HFFc6 (cell line): ENCODE measurements at places on chromosomes 1 and 21.

GRCh38 chr1:109620401-109620791 is 759 bp downstream of the AMPD2 start:
- DNase-seq, result peak; percentile 53

DNA sequence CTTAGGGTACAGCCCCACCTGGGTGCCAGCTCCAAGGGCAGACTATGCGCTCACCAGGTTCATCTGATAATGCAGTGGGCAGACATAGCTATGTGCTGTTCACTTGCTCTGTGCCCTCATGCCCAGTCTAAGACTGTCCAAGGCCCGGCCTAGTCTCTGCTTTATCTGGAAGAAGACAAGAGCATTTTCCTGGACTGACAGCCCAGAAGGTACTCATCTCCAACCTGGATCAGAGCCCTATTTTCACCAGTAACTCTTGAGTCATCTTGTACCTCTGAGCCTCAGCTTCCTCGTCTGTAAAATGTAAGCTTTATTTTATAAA is 28.5 kb upstream of the LRRC8C start:
- no peak for DNase-seq

DNA sequence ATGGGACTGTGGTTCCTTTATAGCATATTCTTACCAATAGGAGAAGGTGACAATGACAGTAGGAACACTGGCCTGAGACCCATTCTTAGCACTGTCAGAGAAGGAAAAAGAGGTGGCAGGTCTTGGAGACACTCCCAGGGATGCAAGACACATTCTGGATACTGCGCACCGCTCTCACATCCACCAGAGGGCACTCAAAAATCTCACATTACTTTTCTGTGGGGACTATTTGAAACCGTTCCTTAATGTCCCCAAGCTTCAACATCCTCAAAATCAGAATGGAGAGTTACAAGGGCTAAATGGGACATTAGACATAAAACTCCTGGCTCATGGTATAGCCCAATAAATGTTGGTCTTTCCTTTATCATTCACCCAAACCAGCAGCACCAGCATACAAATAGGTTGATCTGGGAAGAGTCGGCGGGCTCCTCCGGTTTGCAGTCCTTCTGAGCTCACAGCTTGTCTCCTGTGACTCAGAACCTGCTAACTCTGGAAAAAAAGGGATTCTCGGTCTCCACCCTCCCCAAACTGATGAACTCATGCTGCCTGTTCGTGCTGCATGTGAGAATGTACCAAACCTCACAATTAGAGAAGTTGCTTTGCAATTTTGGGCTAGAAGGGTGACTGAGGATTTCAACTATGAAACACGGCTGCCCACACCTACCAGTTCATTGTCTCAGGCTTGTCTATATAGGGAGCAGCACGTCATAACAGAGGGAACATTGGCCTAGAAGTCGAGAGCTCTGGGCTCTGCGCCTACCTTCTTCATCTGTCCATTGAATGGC is 40.2 kb downstream of the IL12RB2 start:
- peak; percentile 36 for DNase-seq

- no peak for DNase-seq
Observed at GRCh38 chr1:37549341-37549740, 4.8 kb downstream of the SNIP1 start.

- no peak for DNase-seq
Observed at GRCh38 chr21:43760391-43760958, 15.6 kb downstream of the CSTB start.

- DNase-seq, result no peak
Observed at GRCh38 chr1:204194080-204194479, 2.2 kb downstream of the KISS1 start.

DNA sequence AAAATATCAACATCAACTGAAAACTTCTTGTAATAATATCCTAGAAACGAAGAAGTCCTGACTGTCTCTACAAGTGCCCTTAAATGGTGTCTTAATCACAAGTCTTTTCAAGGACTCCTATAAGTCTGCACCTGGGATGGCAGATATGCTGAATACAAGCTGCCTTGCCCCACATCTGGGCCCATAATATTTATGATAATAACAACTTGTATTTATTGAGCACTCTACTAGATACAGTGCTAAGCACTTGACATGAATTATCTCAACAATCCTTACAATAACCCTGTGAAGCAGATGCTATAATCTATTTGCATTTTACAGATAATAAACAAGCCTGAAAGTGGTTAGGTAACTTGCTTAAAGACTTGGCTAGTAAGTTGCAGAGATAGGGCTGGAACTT is 78.0 kb upstream of the ZNF648 start:
- DNase-seq, result no peak

DNA sequence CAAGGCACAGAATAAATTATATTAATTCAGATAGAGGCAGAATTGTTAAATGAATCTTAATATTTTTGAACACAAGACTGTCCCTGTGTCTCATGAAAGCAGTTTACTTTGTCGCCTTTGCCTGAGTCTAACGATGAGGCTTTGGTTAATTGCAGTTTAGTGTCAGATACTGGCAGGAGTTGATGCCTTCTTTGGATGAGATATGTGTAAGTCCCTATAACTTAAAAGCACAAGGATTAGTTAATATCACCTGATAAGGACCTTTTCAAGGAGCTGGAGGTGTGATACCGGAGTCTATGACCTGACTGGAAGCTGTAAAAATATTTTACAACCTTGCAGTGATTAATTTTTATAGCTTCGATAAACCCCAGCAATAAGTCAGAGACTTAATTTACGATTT is 2.0 kb upstream of the SIKE1 start:
- no peak for DNase-seq

- no peak for DNase-seq
Observed at GRCh38 chr1:27655151-27655937, 16.6 kb downstream of the IFI6 start.

DNA sequence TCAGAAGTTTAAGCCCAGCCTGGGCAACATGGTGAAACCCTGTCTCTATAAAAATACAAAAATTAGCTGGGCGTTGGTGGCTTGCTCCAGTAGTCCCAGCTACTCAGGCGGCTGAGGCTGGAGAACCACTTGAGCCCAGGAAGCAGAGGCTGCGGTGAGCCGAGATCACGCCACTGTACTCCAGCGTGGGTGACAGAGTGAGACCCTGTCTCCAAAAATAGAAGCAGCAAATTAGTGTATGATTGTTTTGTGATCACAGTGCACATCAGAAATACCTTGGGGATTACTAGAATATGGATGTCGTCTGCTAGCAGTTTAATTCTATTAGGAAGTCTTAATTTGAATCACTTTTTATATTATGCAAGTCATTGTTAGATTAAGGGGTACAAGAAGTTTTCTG is 59.0 kb downstream of the ZBTB17 start:
- no peak for DNase-seq

- peak; percentile 93 for DNase-seq
Observed at GRCh38 chr1:173122958-173123852, 72.5 kb upstream of the TNFSF18 start.

DNA sequence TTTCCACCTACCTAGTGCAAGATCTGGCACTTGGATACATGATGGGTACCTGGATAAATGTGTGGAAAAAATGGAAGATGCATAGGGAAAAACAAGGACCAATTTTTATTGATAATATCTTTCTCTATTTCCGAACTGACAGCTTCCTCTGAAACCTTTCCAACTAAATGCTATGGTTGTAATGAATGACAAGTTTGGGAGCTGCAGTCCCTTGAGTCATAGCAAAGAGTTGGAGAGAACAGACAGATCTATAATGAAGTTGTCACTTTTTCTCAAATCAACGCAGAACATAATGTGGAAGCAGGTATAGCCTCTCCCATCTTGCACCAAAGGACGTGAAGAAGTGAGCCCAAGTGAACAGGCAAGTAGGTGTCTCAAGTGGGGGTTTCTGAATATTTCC is 296.5 kb upstream of the KAZN start:
- DNase-seq, result no peak

- no peak for DNase-seq
Observed at GRCh38 chr1:38658883-38659282, 200.7 kb downstream of the RRAGC start.

DNA sequence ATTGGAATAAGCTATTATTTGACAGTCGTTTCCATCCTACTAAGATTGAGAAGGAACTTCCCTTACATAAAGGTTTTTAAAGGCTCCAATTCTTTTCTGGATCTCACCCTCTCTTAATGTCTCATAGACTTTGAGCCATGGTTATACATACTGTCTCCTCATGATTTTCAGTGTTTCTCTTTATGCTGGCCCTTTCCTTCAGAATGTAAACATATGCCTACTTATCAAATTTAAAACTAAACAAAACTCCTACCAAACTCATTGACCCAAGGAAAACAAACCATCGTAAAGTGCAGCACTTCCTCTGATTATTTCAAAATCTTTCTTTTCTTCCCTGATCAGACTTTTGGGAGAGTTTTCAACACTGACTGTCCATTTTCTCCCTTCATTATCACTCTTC is 163.4 kb upstream of the DPYD start:
- no peak for DNase-seq

- no peak for DNase-seq
Observed at GRCh38 chr1:150793221-150793620, 14.8 kb downstream of the CTSK start.

- peak; percentile 27 for DNase-seq
Observed at GRCh38 chr1:193058529-193059281, 455 bp downstream of the UCHL5 start.

DNA sequence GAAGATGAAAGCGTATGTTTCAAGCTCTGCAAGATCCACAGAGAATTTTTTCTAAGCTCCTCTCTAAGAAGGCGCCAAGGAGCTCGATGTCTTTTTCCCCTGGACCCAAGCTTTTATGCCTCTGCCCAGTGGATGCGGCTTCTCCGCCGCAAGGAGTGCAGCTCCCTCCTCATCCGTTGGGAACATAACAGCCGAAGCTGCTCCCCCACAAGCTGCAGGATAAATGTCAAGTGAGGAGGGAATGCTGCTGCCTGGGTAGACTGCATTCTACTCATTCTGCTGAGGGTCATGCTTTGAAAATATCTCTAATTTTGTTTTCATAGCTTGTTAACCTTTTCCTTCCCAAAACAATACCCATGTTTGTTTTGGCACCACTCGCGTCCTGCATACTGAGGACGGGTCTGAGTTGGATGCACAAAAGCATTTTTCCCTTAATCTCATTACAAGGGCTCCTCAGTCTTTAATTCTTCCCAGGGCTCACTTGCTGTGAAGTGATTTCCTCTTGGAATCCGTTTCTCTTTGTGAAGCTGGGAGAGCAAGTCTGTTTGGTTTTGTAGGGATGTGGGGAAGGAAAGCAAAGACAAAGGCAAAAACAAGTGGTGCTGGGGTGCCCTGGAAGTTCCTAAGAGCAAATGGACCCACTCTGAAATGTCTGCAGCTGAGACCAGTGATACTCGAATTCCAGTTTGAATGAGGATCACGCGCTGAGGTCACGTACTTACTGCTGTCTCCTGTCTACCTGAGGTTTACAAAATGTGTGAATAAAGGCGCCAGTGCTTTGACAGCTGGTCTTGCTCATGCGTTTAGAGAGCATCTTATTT is 134.0 kb upstream of the IRF2BP2 start:
- no peak for DNase-seq

GRCh38 chr21:14957836-14958235 is 107.0 kb downstream of the NRIP1 start:
- no peak for DNase-seq

DNA sequence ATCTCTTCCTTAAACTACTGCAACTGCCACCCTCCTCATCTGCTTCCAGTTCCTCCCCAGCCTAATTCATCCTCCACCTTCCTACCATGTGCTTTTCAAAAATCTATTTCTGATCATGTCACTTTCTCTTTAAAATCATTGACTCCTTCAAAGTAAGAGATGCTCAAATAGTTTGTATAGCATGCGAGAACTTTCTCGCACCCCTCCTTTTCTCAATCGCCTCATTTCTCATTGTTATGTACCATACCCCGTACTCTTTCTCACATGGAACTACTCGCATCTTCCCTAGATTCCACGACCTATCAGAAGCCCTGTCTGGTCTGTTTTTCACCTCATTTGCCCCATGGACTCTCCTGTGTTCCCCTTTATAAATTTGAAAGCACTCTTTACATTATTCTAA is 238.2 kb downstream of the NRIP1 start:
- no peak for DNase-seq

DNA sequence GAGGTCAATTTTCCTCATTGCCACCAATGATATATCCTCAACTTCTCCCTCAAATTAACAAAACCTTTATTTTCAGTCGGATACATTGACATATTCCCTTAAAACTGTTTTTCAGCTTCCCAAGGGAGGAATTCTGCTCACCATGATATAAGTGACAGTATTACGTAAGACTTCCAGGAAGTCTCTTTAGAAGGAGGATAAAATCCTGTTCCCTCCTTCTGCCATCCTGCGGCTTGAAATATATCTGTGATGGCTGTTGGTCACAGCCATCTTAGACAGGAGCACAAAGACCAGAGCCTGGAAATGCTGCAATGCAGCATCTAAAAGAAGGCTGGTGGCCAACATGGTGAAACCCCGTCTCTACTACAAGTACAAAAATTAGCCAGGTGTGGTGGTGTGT is 270.4 kb downstream of the GPATCH2 start:
- DNase-seq, result no peak

- DNase-seq, result peak; percentile 81
Observed at GRCh38 chr1:172903581-172904220, 147.0 kb downstream of the TNFSF18 start.

DNA sequence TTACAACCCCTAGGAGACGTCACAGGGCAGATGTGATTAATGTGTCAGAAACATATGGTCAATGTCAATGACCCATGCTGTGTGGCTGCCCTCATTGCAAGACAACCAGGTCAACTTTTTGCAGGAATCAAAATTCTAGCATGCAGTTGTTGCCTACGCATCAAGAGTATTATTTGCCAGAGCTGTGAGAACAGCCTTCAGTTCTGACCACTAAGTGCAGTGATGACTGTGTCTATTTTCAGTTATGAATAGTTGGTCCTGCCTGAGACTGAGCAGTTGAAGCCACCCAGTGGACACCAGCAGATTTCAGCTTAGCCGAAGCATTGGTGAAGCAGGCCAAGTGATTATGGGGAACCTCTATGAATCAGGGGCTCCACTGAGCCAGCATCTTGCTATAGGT is 47.3 kb downstream of the LYPLAL1 start:
- DNase-seq, result no peak

DNA sequence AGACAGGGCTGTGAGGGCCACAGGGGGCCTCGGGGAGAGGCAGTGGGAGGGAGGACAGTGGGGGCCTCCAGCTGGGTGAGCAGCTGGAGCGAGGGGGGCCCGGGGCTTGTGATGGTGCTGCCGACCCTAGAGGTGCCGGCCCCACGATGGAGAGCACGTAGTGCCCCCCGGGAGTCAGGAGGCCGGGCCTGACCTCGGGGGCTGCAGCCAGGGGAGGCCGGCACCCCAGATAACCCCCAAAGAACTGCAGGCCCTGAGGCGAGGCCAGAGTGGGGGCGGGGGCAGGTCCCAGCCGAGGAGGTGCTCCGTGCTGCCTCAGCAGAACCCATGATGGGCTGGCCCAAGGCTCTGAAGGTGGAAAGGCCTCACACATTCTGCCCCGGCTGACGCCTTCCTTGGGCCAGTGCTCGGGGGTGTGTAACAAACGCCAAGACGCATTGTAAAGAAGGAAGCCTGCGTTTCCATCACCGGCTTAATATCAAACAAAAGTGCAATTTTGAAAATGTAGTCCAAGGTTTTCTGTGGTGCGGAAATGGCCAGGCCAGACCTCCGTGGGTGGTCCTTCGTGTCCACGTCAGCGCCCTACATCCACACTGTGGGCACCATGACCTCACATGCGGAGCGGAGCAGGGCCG is 55.2 kb downstream of the COL6A1 start:
- DNase-seq, result no peak
